NCI-H1930 (cell line): ENCODE measurements at places on chromosomes 7 and 10.

DNA sequence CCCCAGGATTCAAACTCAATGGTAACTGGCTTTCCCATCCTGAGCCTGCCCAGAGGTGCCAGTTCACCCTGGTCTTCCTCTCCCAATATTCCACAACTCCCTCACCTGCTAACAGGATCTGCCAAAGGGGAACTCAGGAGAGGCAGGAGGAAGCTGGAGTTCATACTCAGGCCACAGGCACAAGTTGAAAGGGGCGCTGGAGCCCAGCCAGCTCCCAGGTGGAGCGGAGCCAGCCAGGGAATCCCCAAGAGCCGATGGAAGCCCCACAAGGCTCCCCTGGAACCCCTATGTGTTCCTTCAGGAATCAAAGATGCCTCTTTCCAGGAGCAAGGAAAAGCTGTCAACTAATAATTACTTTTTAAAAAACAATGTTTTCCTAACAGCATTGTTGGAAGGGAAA is 63.5 kb downstream of the SH3PXD2A start:
- DNase-seq, result no peak

DNA sequence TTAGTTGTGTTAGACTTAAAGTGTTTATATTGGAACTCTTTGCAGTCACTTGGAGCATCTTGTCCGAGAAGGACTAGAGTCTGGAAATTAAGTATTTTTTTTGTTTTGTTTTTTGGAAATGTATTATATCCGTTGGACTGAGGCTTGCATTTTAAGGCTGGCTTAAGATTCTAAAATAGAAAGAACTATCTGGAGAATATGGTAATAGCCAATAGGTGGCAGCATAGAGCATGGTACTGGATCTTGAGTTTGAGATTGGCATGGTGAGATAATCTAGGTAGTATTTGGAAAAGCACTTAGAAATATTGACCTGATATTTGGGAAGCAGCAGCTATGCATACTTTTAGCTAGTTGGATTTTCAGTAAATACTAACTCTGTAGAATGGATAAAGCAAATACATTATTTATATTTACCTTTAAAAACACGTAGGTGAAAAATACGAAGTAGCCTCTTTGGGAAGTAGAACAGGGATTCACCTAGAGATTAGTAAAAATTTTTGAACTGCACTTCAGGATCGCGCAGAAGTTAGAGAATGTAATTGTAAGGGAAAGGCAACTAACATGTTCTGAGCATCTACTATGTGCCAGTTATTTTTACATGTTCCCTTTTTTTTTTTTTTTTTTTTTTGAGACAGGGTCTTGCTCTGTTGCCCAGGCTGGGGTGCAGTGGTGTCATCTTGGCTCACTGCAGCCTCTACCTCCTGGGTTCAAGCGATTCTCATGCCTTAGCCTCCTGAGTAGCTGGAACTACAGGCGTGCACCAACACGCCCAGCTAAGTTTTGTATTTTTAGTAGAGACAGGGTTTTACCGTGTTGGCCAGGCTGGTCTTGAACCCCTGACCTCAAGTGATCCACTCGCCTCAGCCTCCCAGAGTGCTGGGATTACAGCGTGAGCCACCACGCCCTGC is 78.6 kb downstream of the LCOR start:
- DNase-seq, result no peak

GRCh38 chr10:132328106-132328505 is 3.9 kb upstream of the LRRC27 start:
- DNase-seq, result no peak

DNA sequence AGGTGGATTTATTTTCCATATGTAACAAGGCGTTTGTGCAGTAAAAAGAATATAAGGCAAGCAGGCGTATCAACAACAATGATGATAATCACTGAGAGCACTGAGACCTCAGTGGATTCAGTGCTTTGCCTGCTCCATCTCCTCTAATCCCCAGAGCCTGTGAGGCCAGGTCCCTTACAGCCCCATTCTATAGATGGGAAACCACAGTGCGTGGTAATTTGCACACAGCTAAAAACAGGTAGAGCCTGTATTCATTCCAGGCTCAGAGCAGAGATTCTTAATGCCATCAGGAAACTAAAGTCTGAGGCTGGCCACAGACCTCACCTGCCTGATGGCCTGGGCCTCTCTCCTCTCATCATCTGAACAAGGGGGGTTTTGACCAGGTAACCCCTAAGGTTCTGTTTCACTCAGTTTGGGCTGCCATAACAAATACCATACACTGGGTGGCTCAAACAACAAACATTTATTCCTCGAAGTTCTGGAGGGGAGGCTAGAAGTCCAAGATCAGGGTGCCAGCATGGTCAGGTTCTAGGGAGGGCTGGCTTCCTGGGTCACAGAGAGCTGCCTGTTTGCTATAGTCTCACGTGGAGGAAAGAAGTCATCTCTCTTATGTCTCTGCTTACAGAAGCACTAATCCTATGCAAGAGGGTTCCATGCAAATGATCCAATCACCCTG is 10.3 kb upstream of the RASSF4 start:
- no peak for DNase-seq

DNA sequence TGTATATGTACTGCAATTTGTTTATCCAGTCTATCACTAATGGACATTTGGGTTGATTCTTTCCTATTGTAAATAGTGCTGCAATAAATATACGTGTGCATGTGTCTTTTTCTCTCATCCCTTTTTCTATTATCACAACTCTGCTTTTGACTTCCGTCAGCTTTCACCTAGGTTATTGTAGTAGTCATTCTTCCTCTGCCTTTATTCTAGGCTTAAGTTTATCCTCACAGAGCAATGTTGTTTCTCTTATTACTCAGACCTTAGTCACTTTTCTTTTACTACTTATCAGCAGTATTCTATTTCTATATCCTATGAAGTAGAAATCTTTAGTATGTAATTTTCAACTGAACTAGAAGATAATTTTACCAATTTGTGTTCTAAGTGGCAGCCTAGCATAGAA is 175.3 kb upstream of the SEMA3E start:
- DNase-seq, result no peak

DNA sequence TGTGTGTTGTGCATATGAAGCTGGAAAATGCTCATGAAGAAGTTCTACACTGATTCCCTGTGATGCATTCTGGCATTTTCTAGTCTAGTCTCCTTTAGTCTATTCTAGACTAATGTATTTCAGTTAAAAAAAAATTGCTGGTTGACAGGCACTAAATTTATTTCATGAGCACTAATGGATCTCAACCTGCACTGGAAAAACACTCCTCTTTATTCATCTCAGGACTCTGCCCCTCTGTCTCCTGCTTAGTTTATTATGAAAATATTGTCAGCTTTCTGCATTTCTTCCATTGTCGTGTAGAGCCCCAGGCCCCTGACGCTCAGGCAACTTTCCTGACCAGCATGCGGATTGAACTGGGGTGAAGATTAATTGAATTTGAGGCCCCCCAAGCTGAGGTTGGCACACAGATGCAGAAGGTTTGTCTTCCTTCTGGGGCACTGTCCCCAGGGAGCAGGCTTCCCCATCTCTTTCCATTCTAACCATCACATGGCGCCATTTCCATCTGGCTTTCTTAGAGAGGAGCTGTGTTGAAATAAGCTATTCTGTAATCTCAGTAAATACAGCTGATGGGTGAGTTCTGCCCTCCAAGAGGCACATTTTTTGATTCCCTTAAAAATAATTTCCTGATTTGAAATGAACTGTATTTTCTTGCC is 128.7 kb downstream of the INSYN2A start:
- no peak for DNase-seq
